ENCODE measurements at places on chromosomes 11 and 22.

DNA sequence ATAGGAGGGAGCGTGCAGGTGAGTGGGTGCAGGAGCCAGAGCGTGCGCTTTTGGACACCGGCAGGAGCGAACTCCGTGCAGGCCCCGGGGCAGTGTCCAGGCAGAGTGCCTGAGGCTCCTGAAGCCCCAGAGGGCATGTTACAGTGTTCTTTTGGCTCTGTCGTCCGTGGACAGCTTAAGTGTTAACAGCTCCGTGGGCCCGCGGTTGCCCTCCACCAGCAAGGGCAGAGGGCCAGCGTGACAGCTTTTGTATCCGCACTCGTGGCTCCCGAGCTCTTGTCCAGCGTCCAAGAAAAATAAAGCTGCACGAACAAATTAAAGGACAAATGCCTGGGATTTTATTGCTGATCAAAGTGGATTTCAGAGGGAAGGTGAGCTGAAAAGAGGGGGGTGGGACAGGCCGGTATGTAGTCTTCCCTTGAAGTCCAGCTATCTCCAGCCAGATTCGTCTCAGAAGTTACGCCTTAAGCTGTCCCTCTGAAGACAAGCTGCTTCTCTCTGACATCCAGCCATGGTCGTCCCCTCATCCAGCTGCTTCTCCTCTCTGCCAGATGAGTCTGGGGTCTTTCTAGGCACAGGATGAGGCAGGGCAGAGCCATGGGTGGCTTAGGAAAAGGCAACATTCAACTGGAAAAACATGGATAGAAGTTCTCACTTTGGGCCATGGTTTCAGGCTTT is 968 bp upstream of the TMEM109 start:
- no peak for DNase-seq

DNA sequence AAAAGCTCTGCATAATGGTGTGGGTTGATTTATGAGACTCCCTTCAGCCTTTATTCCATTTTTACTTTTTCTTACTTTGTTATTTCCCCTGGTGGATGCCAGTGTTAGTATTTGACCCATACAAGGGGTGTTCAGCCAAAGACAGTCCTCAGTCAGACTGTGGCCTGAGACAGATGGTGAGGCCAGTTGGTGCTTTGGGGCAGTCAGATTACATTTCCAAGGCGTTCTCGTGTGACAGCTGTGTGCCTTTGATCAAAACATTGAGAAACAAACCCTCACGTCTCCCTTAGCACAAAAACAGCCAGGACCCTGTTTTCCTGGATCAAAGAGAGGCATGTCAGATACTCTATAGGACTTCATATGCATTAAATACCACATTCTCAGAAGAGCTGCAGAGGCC is 31.3 kb upstream of the SLN start:
- no peak for DNase-seq

DNA sequence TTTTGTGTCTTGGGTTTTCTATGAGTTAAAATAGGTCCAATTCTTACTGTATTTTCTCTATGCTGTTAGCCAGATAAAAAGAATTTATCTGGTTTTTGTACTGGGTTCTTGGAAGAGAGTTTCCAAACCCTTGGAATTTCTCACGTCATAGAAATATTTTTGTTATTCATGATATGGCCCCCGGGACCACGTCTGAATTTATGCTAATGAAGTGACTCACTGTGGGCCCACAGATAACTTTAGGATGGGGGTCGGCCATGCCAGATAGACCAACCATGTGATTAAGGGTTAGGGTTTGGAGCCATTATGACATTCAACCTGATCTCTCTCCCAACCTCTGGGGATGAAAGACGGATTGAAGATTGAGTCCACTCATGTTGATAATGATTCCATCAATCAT is 35.6 kb upstream of the DDI1 start:
- no peak for DNase-seq

- no peak for DNase-seq
Measured at GRCh38 chr22:40002935-40003715, 8.4 kb downstream of the FAM83F start.

DNA sequence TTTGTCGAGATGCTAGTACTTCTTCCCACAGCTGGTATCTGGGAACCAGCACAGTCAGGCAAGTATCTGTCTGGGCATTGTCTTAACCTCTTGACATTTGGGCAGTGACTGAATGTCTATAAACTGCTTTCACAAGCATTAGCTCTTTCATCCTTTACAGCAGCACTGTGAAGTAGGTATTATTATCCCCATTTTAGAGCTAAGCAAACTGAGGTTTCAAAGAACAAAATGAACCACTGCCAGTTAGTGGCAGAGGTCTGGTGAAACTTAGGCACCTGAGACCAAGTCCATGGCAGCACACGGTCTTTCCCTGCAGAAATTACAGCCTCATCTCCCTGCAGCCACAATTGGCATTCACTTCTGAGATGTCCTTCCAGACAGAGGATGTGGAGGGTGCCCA is 111.0 kb upstream of the TBCEL start:
- DNase-seq: no peak
